MM.1S (cell line): ENCODE measurements at places on chromosomes 2 and 18.

DNA sequence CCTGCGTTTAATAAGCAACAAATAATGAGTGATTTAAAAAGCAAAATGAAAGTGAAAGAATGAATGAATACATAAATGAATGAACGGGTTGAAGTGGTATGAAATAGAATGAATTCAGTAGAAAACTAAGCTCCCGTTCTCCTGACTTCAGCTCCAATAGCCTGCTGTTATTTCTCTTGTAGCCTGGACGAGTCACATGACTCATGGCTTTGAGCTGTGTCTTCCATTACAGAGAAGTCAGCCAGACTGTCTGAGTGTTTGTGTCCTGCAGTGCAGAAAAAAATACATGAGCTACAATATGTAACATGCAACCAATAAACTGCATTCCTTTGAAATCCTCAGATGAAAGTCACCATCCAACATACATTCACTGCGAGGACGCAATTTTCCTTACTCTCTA is 21.2 kb downstream of the SCG2 start:
- no peaks in the 10 kb centered on the region for H3K4me1 ChIP-seq
- peak overlapping the region; percentile 3; the same call in 1 of the 2 replicates for H3K4me3 ChIP-seq
- H3K36me3 ChIP-seq = no peaks in the 10 kb centered on the region
- no peak overlapping the region for H3K27ac ChIP-seq
- no peak for DNase-seq

DNA sequence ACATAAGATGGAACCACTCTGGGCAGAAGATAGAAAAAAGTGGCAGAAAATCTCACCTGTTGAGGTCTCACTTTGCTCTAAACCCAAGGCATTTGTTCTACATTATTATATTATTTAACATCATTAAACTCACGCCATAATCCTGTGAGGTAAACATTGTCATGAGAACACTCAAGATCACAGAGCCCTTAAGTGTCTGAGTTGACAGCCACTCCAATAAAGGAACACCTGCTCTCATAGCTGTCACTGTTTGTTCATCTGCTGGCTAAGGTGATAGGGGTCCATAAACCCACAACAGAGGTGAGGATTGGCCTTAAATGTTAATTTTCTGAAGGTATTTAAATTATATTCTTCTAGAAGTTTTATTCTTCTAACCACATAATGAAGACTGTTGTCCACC is 439.7 kb downstream of the RIT2 start:
- no peak overlapping the region for H3K4me3 ChIP-seq
- no peaks in the 10 kb centered on the region for H3K36me3 ChIP-seq
- no peak overlapping the region for H3K27ac ChIP-seq
- no peak for DNase-seq

- no peaks in the 10 kb centered on the region for H3K27me3 ChIP-seq
- peaks cover 8% of the 10 kb centered on the region for H3K4me1 ChIP-seq
- DNase-seq = no peak
- H3K4me3 ChIP-seq = no peak overlapping the region
Measured at GRCh38 chr2:157991932-157992331, 109.7 kb upstream of the UPP2 start.

DNA sequence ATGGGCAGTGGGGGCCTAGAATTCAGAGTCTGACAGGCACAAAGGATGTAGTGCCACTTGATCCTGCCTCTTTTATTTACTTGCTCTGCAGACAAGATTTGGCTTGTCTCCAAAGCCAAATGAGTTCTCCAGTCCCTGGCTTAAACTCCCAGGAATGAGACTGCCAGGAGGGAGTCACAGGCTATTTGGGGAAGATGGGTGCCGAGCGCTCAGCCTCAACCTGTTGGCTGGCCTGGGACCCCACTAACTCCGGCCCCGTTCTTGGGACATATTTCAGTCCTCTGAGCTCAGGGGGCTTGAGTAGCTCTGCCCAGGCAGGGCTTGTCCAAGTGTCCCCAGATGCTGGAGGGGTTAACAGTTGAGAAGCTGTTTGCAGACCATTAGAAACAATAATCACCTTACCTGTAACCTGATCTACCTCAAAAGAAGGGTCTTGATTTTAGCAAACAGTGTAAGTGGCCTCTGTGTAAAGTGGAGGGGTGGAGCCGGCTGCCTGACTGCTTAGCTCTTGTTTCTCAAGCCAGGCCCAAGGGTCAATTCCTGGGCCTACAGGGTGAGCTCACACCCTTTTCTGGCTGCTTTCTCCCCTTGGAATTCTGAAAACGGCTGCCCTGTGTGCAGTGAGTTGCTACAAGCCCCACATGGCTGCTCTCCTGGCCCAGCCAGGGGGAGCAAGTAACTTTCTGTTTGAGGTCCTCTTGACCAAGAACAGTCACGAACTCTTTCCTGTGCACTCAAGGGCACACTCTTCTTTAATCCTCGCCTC is 27.1 kb upstream of the FZD5 start:
- H3K27ac ChIP-seq = no peak overlapping the region
- H3K27me3 ChIP-seq = no peaks in the 10 kb centered on the region
- no peak overlapping the region for H3K4me3 ChIP-seq
- DNase-seq = no peak
- no peaks in the 10 kb centered on the region for H3K4me1 ChIP-seq

DNA sequence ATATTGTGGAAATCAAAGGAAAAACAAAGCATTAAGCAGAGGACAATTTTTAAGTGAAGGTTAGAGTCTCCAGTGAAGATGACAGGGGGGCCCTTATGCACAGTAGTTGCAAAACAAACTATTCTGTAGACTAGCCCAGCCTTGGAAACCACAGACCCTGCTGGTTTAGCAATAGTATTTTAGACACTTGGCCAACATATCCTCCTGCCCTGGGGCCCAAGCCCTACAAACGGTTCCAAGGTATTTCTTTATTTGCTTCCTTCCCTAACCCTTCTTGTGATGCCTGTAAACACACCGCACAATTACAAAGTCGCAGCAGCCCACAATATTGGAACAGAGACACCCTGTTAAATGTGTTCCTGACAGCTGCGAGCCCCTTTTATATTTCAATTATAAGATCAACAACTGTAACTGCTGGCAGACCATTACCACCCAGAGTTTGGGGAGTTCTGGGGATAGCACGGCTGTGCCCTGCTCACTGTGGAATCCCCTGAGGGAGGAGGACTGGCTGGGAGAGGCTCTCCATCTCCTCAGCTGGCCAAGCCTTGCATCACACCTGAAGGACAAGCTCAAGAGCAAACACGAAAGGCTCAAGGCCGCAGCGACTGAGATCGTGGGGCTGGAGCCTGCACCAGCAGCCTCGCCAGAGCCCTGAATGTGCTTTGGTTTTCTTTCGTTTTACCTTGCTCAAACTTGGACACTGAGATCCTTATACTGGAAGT is 282.2 kb upstream of the ATP5MC3 start:
- H3K27ac ChIP-seq = no peak overlapping the region
- H3K4me3 ChIP-seq = no peak overlapping the region
- no peak for DNase-seq
- H3K4me1 ChIP-seq = no peaks in the 10 kb centered on the region
- no peaks in the 10 kb centered on the region for H3K27me3 ChIP-seq

- no peak overlapping the region for H3K27ac ChIP-seq
- no peaks in the 10 kb centered on the region for H3K4me1 ChIP-seq
- H3K4me3 ChIP-seq = no peak overlapping the region
- DNase-seq = no peak
- no peaks in the 10 kb centered on the region for H3K27me3 ChIP-seq
- no peaks in the 10 kb centered on the region for H3K36me3 ChIP-seq
Measured at GRCh38 chr18:62629031-62629430, 86.3 kb upstream of the PHLPP1 start.

- H3K27me3 ChIP-seq = no peaks in the 10 kb centered on the region
- no peak for DNase-seq
- H3K4me1 ChIP-seq = no peaks in the 10 kb centered on the region
- no peaks in the 10 kb centered on the region for H3K36me3 ChIP-seq
- H3K4me3 ChIP-seq = no peak overlapping the region
Measured at GRCh38 chr2:1791006-1791605, 46.8 kb upstream of the PXDN start.

- peak overlapping the region; percentile 71 for H3K4me3 ChIP-seq
- H3K27me3 ChIP-seq = peaks cover 26% of the 10 kb centered on the region
- no peaks in the 10 kb centered on the region for H3K4me1 ChIP-seq
Measured at GRCh38 chr2:171523088-171524017, 1.1 kb downstream of the CYBRD1 start.

- no peak overlapping the region for H3K27ac ChIP-seq
- H3K4me3 ChIP-seq = no peak overlapping the region
- H3K27me3 ChIP-seq = peaks cover 75% of the 10 kb centered on the region
- no peaks in the 10 kb centered on the region for H3K4me1 ChIP-seq
- no peak for DNase-seq
Measured at GRCh38 chr2:219440388-219441256, 6.0 kb downstream of the SPEG start.

GRCh38 chr2:160194946-160195345 is 5.1 kb downstream of the ITGB6 start:
- no peak for DNase-seq
- no peaks in the 10 kb centered on the region for H3K4me1 ChIP-seq
- no peak overlapping the region for H3K4me3 ChIP-seq

DNA sequence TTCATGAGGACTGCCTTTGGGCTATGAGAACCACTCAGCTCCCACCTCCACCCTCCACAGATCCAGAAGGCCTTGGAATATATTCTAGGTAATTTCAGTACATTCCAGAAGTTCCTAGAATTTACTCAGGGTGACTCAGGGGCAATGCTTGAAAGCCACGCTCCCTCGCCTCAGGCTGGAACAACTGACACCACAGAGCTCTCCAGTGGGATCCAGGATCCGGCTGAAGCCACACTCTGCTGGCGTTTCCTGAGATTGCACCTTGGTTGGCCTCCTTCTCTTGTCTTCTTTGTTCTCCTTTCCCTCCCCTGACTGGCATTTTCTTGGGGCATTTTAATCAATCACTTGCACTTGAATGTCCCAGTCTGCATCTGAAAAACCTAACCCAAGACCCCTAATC is 92.6 kb upstream of the KCNE4 start:
- no peak overlapping the region for H3K27ac ChIP-seq
- H3K4me1 ChIP-seq = no peaks in the 10 kb centered on the region
- DNase-seq = no peak
- H3K4me3 ChIP-seq = no peak overlapping the region

- H3K4me1 ChIP-seq = no peaks in the 10 kb centered on the region
- no peaks in the 10 kb centered on the region for H3K27me3 ChIP-seq
- no peak for DNase-seq
- no peak overlapping the region for H3K27ac ChIP-seq
- no peaks in the 10 kb centered on the region for H3K36me3 ChIP-seq
Measured at GRCh38 chr18:42654556-42654955, 460.9 kb downstream of the RIT2 start.

DNA sequence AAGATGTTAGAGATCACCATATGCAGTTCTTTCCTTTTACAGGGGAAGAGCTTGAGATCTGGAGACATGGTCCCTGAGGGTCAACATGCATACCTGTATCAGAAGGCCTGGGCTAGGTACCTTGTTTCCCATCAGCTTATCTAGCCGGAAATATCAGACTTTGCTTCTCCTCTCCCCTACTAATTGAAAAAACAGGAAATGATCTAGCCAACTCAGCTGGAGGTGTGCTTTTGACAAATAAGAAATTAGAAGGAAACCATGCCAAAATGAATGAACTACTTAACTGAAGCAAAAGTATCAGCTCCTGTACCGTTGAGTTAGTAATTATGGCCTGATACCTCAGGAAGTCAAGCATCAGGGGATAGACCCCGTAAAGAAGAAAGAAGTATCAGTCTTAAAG is 20.4 kb downstream of the PKP4 start:
- H3K4me3 ChIP-seq = no peak overlapping the region
- no peak for DNase-seq
- H3K36me3 ChIP-seq = no peaks in the 10 kb centered on the region; the same call in 1 of the 2 replicates
- peaks cover 15% of the 10 kb centered on the region for H3K4me1 ChIP-seq
- no peak overlapping the region for H3K27ac ChIP-seq
- no peaks in the 10 kb centered on the region for H3K27me3 ChIP-seq

- no peak for DNase-seq
- H3K27me3 ChIP-seq = no peaks in the 10 kb centered on the region
- H3K4me3 ChIP-seq = no peak overlapping the region
- H3K27ac ChIP-seq = no peak overlapping the region
Measured at GRCh38 chr2:215361211-215361875, 49.5 kb downstream of the ATIC start.

DNA sequence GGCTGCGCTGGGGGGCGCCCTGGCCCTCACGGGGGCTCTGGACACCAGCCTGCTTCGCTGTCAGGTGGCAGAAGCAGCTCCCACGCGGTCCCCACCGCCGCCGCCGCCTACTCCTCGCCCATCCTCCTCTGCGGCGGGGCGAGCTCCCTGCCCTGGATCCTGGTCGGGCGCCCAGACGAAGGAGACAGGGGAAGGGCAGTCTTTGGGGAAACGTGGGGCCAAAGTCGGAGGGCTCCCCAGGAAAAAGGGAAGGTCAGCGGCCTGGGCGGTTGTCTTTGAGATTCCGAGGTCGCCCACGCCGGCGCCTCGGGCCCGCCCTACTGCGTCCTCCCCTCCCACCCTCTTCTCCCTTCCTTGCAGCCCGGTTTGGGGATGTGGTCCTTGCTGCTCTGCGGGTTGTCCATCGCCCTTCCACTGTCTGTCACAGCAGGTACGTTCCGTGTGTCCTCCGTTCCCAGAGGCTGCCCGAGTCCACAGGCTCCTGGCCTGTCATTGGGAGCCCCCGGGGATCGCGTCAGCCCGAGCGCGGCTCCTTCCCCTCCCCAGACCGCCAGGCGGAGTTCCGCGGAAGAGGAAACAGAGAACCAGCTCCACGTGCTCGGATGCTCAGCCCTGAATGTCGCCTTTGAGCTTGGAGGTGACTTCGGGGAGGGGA is 800 bp downstream of the IL1RL2 start:
- H3K4me1 ChIP-seq = no peaks in the 10 kb centered on the region
- DNase-seq = no peak
- no peaks in the 10 kb centered on the region for H3K27me3 ChIP-seq

DNA sequence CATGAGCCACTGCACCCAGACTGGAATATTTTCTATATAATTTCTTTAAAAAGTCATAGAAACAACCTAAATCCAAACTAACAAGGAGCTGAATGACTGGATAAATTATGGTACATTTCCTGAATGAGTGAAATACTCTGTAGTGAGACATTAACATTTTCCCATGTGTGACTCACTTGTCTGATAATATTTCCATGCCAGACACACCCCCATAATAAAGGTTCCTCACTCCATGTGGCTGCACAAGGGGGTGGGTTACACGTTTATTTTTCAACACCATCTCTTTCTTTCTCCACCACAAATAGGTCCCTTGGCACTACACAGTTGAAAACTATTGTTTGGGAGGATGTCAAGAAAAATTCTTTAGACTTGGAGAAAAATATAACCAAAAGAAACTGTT is 266.3 kb upstream of the LYPD1 start:
- H3K27me3 ChIP-seq = no peaks in the 10 kb centered on the region
- H3K36me3 ChIP-seq = no peaks in the 10 kb centered on the region
- no peak overlapping the region for H3K27ac ChIP-seq
- no peak overlapping the region for H3K4me3 ChIP-seq
- DNase-seq = no peak
